ENCODE measurements at places on chromosomes 12 and 14.

DNA sequence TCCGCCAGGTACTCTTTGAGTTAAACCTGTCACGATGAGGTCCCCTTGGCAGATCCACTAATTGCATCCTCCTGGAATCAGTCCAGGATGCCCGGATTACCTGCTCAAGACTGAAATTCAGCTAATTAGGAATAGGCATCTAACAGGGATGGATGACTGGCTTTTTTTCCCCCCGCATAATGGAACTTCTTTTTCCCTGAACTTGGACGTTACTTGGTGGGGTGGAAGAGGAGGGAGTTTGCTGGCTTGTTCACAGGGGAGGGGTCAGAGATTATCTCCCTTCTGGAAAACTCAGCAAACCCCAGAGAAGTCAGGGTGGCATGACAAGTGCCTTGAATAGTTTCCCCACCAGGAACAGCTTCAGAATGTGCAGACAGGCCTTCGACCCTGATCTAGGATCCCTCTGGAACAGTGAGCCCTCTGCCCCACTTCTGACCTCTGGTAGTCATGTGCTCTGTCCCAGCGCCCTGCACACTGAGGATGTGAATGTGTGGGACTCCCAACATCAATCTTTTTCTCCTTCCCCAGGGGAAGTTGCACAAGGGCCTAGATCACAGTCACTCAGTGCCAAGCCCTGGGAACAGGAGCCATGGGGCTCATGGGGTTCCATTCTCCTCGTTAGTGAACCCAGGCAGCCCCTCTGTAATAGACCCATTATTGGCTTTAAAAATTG lies 142.5 kb downstream of the SMOC1 start:
- no peak for DNase-seq

GRCh38 chr12:109383240-109383639 lies 35.5 kb downstream of the MYO1H start:
- DNase-seq = no peak

GRCh38 chr14:69481815-69482568 lies 2.5 kb upstream of the PLEKHD1 start:
- no peak for DNase-seq

DNA sequence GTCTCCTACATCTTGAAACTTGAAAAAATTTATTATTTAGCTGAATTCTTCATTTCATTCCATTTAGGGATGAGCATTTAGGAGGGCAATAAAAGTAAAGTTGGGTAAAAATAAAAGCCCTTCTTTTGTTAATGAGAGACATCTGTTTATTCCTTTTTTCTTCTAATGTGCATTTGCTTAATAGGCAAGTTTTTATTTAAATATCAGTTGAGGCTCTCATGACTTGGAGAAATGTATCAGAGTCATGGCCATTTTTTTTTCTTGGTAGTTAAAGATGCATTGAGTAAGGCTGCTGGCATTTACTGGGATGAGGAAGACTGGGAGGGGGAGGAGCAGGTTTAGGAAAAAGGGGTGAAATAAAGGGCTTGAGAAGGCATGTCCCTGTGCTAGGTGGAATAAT lies 609.9 kb upstream of the TMEM132C start:
- DNase-seq = no peak

DNA sequence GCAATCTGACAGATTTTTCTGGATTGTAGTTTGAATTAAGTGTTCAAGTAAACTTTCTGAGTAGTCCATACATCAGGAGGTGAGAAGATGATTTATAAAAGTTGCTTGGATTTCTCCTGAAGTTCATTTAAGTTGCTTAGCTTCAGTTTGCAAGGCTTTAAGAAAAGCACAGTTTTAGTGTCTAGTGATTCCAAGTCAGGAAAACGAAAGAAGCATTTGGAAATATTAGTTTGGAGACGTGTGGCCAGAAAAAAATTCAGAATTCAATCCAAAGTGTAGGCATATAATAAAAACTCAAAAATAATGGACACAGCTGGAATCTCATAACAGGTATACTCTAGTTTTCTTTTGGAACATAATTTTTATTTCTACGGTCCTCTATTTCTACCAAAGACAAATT lies 25.5 kb upstream of the PRICKLE1 start:
- no peak for DNase-seq

- DNase-seq = peak; percentile 65
Observed at GRCh38 chr12:14454098-14454907, 88.8 kb downstream of the ATF7IP start.

- DNase-seq = no peak
Observed at GRCh38 chr12:79766705-79767464, 76.1 kb upstream of the PAWR start.

GRCh38 chr14:88488897-88489296 lies 65.9 kb downstream of the PTPN21 start:
- no peak for DNase-seq

DNA sequence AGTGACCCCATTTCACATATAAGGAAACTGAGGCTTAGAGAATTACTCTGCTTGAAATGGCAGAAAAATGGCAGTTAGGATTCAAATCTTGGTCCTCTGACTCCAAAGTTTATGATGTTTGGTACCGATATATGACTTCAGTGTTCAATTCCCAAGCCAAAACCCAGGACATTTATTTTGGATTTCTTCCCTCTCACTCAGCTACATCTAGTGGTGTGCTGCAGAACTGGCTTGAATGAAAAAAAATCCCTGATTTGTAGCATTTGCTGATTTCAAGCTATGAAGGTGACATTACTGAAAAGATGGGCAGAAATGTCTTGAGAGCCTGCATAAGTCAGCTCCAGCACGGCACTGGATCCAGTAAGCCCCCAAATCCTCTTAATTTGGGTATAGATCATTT lies 106.4 kb downstream of the EFCAB11 start:
- no peak for DNase-seq

DNA sequence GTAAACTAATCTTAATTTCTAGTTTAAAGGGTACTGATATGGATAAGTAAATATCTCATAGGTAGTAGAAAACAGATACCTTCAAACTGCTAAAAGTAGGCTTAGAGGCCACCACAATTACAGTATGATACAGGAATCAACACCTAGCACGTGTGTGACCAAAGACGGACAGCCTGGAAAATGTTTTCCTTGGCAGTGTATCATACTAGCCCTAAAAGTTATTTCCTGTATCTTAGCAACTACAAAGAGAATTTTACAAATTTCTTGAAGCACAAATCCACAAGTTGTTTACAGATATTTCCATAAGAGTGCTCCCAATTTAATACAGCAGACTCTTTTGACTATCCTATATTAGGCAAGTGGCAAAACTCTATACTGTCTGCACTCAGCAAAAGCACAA lies 106.0 kb downstream of the ITPR2 start:
- DNase-seq = no peak

DNA sequence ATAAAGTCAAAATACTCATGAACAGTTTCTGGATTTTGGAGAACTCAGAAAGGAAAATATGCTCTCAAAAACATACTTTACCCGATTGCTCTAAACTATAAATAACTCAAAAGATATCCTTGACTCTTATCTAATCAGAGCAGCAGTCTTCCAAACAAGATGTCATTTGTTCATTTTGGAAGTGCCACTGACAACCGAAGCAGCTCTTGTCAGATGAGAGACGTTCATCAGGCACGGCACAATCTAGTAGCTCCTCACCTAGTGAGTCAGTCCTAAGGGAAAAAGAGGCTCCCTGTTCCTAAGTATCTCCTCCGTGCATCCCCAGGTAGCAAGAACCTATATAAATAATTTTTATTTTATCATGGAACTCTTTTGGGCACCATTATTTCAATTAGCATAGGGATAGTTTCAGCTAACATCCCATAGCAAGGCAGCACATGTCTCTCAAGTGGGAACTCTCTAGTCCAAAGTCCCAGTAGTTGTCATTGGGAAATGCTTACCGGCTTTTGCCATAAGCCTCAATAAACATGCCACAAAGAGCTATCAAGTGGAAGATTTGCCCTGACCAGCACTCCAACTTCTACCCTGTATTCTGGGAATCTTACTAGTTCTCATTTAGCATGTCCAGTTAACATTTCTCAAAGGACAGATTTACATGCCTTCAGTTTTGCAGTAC lies 14.1 kb upstream of the TMEM263 start:
- no peak for DNase-seq

DNA sequence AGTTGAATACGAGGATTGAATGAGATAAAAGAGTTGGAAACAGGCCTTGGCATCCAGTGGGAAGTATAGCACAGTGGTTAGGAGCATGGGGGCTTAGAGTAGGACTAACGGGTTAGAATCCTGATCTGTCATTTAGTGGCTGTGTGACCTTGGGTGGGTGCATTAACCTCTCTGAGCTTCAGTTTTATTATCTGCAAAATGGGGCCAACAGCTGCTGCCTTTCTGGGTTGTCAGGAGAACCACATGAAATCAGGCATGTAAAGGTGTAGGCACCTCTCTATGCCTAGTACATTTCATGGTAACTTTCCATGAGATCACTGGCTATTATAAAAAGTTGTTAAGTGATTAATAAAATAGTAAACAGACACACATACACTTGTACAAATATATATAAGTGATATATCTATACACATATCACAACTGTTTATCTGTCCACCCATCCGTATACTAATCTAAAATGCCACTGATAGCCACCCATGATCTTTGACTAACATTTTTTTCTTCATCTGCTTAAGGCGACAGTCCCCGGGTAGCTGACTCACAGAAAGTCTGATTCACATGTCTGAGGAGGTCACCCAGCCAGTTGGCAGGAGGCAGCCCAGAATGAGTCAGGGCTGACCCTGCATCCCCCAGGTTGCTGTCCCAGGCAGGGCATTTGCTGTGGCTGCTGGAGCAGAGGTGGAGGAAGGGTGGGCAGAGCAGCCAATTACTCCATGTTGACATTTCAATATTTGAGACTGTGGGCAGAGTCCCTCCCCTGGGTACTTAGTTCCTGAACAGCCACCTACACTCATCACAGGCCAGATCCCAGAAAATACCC lies 125.6 kb upstream of the NOS1 start:
- DNase-seq = peak; percentile 26

DNA sequence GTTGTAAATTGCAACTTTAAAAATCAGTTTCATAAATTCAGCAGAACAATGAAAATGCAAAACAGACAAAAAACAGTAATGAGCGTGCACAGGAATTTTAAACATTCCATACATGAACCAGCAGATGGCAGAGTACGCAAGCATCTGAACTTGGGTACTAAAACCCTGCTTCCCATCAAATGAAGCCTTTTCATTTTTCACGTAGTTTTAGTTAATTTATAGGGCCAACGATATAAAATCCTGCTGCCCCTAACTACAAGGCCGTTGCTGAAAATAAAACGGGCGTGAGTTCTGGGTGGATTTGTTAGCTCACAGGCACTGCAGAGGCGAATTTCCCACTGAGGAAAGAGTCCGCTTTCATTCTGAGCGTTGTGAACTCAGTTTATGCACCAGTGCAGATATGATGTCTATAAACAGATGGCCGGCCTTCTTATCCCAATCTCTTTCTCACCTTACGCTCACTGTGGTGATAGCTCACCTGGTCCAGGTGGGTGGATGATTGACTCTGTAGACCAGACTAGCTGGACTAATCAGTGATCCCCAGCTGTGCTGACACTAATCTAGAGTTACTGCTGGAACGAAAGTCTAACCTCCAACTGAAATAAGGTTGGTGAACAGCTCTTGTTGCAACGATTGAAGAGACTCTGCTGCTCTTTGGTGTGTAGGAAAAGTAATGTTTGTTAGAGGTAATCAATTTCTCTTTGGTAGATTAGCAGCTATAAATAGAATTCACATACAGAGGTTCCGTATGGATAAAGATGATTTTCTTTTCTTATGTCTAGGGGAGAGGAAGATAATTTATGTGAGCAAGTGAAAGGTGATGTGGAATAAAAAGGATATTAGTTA lies 89.2 kb downstream of the PDZRN4 start:
- peak; percentile 69 for DNase-seq

DNA sequence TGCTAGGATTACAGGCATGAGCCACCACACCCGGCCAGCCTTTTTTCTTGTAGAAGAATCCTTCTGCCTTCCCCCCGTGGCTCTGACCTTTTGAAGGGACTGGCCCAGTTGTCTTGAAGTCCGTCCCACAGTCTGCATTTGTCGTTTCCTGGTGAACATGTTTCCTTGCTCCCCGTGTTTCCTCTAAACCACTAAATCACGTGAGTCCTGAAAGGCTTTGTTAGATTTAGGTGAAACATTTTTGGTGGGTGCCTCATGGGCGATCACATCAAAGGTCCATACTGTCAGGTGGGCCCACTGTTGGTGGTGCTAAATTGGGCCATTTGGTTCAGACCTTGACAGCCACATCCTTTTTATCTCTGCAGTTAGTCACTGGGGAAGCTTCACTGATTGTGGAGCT lies 26.3 kb downstream of the MLXIP start:
- no peak for DNase-seq

DNA sequence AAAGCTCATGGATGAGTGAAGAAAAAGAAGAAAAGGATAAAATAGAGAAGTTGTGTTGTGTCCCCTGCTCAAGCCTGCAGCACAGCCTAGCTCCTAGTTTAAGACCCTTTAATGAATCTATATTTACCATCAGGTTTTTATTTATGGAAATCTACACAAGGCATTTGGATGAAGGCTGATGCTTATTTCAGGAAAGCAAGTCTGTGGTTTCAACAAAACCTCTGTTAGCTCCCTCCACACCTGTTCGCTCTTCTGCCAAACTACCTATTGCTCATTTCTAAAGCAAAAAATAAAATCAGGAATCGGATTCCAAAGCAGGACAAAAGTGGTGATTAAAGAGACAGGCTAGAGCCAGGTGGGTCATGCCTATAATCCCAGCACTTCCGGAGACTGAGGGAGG lies 18.9 kb upstream of the MAP3K9 start:
- DNase-seq = no peak

- no peak for DNase-seq
Observed at GRCh38 chr14:69288011-69288771, 28.2 kb downstream of the GALNT16 start.

- DNase-seq = peak; percentile 50
Observed at GRCh38 chr12:15590180-15590826, 198.9 kb downstream of the EPS8 start.

GRCh38 chr12:70068743-70069142 lies 174.5 kb upstream of the CNOT2 start:
- DNase-seq = no peak

GRCh38 chr14:92646952-92647796 lies 101.3 kb downstream of the LGMN start:
- DNase-seq = no peak

- peak; percentile 72 for DNase-seq
Observed at GRCh38 chr12:117155278-117156060, 34.8 kb downstream of the FBXO21 start.

GRCh38 chr14:80350707-80351106 lies 139.4 kb upstream of the DIO2 start:
- DNase-seq = no peak

GRCh38 chr12:1912580-1913376 lies 5.7 kb downstream of the CACNA2D4 start:
- DNase-seq = peak; percentile 27

DNA sequence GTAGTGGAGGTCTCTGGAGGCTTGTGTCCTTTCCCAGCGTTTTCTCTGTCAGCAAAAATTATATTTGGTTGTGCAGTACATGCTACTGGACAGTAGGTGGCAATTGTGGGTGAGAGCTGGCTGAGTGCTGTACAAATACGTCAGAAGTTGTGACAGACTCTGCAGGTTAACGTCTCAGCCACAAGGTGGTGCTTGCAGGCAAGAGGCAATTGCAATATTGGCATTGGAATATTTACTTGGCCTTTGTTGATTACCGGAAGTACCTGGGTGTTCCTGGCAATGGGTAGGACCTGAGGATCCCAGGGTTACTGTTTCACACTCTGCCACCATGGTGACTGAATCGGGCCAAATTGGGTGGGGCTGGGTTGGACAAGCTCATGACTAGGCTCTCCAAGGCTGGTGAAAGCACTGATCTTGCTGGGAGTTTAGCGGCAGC lies 333.9 kb upstream of the LMO3 start:
- peak; percentile 80 for DNase-seq
